ENCODE measurements at places on chromosomes 11 and 22.

DNA sequence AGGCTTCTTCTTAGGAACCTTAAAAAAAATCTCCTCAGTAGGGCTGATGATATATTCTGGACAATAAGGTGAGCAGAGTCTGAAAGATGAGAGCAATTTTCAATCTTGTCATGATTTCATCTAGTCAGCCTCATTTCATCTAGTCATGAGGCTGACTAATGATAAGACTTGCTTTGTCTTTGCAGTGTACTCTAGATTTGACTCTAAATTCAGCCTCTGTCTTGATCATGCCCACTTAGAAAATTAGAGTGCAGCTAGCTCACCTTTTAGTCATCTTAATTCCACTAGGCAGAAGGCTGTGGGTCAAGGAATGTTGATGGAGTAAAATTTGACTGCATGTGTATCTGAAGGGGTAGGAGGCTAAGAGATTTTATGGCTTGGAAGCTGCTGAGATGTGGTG is 5.5 kb downstream of the EHF start:
- no peak for DNase-seq

DNA sequence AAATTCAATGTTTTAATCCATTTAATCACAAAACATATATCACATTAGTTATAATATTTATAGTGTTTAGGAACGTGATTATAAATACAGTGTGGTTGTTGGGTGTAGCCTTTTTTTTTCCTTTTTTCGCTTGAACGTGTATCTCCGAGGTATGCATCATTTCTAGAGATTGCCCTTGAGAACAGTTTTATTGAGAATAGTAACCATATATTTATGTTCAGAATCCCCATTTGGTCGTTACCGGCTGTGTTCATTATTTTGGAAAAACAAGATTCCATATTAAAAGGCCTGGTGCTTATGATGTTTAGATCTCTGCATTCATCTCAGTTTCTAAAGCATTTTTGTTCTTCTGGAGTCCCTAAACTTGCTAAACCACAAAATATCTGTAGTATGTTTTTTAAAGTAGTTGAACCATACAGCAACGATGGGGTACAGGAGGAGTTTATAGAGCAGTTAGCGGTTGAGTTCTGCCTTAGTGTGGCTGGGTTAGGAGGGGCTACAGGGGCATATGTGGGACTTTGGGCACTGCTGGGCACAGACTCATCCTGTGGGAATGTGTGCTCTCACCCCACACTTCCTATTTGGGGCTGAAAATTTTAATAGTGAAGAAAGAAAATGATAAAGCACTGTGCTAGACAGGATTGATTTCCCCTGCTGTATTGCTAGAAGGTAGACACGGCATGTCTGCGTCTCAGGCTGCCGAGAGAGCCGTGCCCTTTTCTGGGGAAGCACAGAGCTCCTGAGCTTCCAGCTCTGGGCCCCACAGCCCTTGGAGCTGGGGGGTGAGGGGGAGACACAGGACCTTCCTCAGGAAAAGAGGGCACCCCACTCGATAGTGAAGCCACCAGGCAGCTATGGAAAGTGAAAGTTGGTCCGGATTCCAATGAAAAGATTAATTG is 81.5 kb upstream of the PPARA start:
- peak; percentile 73 for DNase-seq

DNA sequence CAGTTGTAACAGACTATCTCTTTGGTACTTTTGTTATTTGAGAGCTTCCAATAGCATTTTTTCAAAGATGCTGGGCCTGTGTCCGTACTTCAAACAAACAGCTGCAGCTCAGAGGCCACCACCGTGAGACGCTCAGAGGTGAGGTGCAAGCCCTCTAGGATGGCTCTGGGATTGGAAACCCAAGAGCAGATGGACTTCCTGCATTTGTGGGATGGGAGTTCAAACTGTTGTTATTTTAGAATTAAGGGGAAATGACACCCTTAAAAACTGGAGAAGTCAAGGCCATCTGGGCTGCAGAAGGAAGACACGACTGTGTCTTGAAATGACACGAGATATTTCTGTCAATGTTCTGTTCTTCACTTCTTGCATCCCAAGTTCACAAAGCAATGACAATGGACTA is 9.2 kb upstream of the IL10RA start:
- DNase-seq: no peak

- DNase-seq: no peak
Measured at GRCh38 chr22:19199479-19199878, 20.9 kb upstream of the SLC25A1 start.

- DNase-seq: no peak
Measured at GRCh38 chr22:25654676-25655075, 87.3 kb upstream of the MYO18B start.

GRCh38 chr11:75463106-75463774 is 30.2 kb upstream of the KLHL35 start:
- DNase-seq: no peak

DNA sequence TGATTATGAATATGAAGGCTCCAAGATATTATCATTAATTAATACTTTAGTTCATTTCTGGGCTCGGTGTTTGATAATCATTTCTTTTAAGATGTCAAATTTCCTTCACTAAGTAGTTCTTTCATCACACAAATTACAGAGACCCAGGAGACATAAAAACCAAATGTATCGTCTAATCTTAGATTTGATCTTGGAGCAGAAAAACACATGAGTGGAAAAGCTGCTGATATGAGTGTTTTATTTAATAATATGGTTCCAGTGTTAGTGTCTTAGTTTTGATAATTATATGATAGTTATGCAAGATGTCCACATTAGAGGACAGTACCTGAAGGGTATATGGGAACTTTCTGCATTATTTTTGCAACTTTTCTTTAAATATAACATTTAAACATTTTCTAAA is 494.5 kb upstream of the RAG2 start:
- no peak for DNase-seq

- DNase-seq: peak; percentile 38
Measured at GRCh38 chr11:66429983-66430602, 8.6 kb downstream of the MRPL11 start.

Data from renal cortical epithelial cell (primary cell).